ENCODE measurements at places on chromosomes 13 and 19.

DNA sequence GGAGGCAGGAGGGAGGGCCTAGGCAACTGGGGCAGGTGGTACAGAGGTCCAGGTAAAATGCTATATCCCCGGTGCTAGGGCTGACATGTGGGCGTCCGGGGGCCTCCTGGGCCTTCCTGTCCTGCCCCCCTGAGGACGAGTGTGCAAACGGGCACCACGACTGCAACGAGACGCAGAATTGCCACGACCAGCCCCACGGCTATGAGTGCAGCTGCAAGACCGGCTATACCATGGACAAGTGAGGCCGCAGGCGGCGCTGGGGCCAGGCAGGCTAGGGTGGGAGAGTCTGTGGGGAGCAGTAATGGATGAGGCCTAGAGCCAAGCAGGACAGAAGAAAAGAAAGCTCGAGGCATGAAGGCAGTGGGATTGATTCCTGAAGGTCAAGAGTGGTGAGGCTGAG lies 21.3 kb downstream of the CNFN start:
- DNase-seq: no peak

DNA sequence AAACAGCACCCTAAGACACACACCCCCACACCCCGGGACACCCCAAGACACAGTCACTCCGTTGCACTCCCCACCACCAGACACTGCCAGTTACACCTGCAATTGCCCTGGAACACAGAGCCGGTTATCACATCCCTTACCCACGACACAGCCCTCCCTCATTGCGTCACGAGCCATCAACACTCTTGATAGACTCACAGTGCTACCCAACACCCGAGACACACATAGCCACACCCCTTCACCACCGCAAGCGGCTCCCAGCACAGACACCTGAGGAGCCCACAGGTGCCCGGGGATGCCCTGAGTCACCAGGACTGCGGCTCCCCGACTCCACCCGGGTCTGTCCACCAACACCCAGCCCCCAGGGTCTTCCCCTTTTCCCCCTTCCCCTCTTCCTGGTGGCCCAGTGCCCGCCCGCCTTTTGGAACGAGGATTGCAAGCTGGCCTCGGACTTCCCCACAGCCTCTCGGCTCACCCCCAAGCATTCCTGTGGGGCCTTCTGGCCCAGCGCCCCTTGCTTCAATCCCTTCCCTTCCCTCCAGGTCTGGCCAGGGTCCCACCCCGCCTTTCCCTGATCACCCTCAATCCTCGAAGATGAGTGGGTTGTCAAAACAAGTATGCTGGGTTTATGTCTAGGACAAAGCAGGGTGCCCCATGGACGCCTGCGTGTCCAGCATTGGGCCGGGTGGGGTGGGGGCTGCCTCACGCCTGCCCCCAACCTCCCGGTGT lies 1.7 kb upstream of the PTGER1 start:
- peak; percentile 72 for DNase-seq

DNA sequence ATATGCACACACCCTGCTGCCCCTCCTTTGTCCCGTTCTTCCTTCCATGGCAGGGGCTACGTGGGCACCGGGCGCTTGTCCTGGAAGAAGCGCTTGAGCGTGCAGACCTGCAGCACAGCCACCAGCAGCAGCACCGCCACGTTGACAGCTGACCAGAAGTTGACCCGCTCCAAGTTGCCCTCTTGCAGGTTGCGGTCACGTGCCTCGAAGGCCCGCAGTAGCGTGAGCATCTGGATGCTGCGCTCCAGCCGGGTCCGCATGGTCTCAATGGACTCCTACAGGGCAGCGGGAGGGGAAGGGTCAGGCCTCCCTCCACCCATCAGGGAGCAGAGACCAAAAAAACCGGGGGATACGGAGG lies 3.1 kb downstream of the TMED1 start:
- DNase-seq: no peak

DNA sequence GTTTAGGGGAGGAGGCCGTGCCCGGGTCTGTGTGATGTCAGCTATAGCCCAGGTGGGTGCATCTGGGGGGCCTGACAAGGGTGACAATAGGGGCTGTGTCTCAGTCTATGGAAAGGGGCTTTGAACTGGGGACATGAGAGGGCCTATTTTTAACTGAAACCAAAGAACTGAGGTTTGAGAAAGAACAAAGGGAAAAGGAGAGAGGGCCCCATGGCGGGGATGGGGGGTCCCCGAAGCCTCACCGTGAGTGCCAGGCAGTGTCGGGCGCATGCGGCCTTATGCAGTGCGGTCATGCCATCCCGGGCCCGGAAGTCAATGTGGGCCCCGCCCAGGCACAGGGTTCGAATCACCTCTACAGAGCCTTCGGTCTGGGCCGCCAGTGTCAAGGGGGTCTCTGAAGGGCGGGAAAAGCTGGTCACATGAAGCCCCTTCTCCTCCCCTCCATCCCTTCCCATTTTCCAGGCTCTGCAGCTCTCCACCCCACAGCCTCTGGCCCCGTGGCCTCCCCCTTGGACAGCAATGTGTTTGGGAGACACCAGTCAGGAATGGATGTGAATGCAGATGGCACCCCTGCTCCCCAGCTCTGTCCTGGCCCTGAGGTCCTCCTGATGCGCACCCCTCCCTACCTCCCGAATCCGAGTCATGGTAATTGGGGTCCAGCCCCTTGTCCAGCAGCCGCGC lies 5.9 kb downstream of the SHANK1 start:
- no peak for DNase-seq

DNA sequence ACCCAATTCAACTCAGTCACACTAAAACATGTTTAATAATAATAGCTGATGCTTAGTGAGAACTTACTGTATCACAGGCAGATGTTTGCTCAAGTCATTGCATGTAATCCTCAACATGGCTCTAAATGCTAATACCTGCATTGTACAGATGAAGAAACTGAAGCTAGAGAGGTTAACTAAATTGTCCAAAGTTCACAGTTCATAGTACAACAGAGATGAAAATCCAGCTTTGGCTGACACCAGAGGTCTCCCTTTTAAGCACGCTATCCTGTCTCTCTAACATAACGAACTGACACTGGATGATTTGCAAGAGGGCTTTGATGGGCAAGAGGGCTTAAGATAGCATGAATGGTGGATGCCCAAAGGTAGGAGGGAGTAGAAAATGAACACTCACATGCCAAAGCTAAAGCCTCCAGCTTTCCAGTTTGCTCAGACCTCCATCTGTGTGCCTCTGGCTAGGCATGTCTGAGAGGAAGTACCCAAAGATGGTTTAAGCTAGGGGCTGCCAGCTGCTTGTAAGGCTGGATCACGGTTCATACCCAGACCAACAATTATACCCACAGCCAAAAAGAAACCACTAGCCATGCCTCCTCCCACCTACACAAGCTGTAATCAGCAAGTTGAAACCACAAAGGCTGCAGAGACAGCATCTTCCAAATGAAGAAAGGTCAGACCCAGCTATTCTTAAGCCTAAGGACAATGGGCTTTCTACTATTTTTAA lies 196.9 kb upstream of the UBL3 start:
- DNase-seq: no peak

- DNase-seq: no peak
Observed at GRCh38 chr13:44899967-44900366, 89.3 kb downstream of the NUFIP1 start.

GRCh38 chr13:62482351-62482750 lies 1066.7 kb upstream of the PCDH20 start:
- no peak for DNase-seq

DNA sequence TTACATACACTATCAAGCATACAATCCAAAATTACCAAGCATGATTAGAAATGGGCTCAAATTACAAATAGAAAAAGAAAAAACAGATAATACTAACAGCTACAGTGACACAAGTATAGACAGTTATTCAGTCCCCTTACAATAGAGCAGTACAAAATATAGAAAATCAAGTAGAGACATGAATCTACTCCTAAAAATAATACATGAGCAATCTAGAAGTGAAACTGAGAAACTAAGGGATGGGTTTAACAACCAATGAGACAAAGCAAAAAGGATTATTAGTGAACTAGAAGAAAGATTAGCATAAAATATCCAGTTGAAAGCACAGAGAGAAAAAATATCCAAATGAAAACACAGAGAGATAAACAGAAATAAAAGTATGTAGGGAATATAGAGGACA lies 426.7 kb downstream of the TBC1D4 start:
- DNase-seq: no peak

DNA sequence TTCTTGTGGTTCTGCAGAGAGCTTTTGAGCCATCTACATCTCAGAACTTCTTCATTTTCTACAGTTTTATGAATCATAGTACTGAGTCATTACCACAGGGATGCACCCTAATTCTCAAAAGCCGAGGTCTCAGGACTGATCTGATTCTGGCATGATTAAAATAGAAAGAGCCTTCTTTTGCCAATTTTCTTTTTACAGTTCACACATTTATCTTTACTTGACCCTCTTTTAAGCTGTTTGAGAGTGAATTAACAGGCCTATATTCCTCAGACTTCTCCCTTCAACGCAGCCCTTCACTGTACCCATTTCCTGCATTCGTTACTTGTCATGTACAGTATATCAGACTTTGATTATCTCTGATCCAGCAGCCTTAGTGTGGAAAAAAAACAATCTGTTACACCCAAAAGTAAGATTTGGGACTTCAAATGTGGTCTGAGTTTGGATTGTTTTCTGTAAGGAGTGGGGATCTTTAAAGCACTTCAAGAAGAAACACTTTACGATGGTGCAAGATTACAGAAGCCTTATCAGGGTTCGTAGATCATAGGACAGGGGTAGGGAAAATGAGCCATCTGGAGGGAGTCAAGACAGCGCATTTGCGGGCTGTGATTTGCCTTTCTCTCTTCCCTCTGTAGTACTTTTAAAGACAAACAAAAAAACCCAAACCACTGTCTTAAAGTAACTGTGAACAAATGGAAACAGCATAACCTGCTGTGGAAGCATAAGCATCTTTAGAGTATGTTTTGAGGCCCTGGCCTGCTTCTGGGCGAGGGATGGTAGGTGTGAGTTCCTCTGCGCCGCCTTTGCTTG lies 15.3 kb upstream of the GPR183 start:
- peak; percentile 88 for DNase-seq

DNA sequence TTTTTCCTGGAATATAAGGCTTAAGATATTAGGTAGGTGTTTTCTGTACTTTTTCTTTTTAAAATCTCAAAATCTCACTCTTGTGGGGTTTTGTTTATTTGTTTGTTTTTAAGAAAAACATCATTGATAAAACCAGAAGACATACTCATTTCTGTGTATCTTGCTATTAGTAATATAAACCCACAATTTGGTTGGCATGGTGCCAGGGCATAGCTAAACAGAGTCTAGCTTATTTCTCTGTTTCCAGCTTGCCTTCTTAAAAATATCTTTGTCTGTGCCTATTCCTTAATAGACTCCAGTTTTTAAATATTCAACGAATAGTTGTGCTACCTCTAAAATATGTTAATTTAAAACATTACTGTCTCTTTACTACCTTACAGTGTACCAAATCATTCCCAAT lies 1121.9 kb upstream of the PCDH20 start:
- no peak for DNase-seq

GRCh38 chr19:29042450-29042849 lies 170.5 kb downstream of the UQCRFS1 start:
- DNase-seq: no peak

DNA sequence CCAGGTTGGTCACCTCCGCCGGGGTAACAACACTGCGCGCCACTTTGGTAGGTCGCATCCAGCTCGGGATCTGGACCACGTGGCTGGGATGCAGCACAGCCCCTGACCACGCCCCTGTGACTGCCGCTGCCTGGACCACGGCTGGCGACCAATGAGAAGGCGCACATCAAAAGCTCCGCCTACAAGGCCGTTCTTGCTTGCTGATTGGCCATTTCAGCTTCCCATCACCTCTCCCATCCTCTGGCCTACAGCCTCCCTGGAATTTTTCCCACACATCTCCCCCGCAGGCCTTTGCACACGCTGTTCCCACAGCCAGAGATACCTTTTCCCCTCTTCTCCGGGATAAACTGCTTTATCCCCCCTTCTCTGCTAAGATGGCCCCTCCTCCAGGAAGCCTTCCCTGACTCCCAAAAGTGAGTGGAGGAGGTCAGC lies 12.5 kb upstream of the MAP1S start:
- DNase-seq: no peak

DNA sequence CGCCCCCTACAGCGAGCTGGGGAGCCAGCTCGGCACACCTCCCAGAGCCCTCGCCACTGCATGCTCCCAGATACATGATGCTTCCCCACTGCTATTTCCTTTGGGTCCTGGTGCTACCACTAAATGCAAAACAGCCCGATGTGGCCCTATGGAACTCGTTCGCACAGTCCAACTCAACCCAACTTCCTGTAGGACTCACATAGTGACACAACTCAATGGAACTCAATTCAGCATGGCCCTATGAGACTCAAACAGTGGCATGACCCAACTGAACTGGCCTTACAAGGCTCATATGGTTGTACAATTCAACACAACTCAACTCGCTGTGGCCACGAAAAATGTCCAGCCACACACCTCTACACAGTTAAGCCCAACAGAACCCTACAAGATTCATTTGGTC lies 3.5 kb downstream of the KCNA7 start:
- DNase-seq: no peak

DNA sequence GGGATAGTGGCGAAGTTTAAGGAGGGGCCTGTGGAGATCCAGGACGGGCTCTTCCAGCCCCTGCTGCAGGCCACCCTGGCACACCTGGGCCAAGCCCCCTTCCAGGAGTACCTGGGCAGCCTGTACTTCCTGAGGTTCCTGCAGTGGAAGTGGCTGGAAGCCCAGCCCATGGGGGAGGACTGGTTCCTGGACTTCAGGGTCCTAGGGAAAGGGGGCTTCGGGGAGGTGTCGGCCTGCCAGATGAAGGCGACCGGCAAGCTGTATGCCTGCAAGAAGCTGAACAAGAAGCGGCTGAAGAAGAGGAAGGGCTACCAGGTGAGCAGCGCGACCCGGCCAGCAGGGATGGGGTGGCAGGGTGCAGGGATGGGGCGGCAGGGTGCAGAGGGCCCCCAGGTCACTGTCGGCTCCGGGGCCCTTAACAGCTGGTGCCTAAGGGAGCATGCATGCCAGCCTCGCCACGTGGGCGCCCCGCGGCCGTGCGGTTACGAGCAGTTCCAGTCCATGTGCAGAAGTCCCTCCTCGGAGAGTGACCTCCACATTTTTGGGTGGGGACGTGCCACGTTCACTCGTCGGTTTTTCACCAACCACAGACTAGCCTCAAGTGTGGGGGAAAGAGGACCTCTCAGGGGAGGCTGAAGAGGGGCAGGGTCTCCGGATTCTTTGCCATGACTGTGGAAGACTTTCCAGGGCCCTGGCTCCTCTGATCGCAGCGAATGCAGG lies 912 bp downstream of the GRK1 start:
- no peak for DNase-seq

GRCh38 chr19:947707-948539 lies 22.1 kb downstream of the ARID3A start:
- peak; percentile 98 for DNase-seq

GRCh38 chr19:3945838-3946237 lies 13.0 kb downstream of the NMRK2 start:
- no peak for DNase-seq

DNA sequence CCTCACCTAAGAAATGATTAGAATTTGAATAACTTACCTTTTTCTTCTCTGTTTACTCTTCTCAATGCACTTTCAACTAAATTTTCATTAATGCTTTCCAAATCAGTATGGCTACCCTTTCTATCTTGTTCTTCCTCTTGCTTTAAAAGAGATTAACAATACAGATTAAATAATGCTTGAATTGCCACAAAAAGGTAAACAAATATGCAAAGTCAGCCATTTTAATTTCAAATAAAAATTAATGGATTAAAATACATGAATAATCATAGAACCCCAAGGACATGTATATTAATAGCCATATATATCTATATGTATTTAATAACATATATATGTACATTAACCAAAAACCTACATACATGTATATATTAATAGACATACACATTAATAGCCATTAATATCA lies 7.9 kb upstream of the NEK5 start:
- DNase-seq: no peak
